ENCODE measurements at places on chromosomes 1 and 21.

GRCh38 chr1:236514703-236515442 lies 8.9 kb upstream of the LGALS8 start:
- DNase-seq = no peak

- DNase-seq = no peak
Measured at GRCh38 chr1:180952657-180953013, 39.9 kb downstream of the KIAA1614 start.

DNA sequence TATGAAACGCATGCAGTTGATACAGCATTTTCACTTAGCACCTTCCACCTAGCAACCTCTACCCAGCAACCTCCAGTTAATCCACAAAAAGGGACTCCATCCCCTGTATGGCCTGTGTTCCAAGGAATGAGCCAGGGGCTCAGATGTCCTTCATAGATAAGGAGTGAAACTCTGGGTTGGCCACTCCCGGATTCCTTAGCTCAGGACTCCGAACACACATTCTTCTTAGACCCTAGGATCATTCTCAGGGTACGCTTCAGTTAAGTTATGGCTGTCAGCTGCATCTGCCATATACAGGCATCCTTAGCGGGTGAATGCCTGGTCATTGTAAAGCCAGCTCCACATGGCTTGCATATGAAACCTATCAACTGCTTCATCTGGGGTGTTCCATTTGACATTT lies 15.9 kb upstream of the IFI6 start:
- DNase-seq = no peak

- DNase-seq = no peak
Measured at GRCh38 chr1:226002667-226003501, 3.7 kb upstream of the SDE2 start.

GRCh38 chr1:6041432-6042062 lies 4.1 kb upstream of the KCNAB2 start:
- no peak for DNase-seq

DNA sequence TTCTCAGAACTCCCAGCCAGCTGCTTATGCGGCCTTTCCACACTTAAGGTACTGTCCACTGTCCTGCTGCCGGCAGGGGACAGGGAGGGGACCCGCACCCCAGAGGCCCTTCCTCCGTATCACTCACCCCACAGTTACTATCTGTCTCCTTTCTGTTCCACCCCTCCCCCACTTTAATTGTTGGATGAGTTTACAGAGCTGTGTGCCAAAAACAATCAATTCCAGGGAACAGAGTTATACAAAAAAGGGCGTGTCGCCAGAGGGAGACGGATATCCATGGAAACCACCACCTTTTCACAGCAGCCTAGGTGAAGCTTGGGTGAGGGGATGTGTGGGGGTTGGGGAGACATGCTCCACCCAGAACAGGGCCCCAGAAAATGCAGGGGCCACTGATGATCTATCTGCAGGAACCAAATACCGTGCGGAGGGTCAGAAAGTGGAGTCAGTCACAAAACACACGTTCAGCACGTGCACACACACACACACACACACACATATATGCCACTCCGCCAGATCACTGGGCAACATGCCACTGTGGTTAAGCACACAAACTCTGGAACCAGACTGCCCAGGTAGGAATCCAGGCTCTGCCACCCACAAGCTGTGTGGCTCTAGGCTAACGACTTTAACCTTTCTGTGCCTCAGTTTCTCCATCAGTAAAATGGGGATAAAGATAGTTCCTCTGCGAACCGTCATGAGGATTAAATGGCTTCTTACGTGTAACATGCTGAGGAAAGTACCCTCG lies 30.5 kb downstream of the CASZ1 start:
- no peak for DNase-seq

DNA sequence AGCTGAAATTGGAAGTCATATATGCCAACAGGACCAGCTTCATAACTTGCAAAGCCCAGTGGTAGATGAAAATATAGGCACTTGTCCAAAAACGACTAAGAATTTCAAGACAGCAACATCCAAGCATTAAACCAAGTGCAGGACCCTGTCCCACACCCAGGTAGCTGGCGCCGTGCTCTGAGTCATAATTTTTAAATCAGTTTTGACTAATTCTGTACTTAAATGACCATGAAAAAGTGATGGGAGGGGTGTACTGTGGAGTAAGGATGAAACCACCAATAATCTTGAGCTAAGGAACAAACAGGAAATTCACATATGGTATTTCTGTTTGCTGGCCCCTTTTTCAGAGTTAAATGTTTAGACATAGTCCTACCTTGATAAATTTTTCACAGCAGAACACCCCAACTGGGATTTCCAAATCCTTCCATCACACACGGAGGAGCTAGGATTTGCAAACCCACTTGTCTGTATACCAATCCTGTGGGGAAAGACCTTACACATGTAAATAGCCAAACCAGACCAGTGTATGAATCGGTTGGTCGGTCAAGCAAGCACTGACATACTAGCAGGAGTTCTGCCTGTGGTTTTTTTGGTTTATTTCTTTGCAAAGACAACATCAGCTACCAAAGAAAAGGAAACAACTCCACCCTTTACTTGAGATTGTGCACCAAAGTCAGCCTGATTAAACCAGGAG lies 235.7 kb upstream of the RAB4A start:
- no peak for DNase-seq

DNA sequence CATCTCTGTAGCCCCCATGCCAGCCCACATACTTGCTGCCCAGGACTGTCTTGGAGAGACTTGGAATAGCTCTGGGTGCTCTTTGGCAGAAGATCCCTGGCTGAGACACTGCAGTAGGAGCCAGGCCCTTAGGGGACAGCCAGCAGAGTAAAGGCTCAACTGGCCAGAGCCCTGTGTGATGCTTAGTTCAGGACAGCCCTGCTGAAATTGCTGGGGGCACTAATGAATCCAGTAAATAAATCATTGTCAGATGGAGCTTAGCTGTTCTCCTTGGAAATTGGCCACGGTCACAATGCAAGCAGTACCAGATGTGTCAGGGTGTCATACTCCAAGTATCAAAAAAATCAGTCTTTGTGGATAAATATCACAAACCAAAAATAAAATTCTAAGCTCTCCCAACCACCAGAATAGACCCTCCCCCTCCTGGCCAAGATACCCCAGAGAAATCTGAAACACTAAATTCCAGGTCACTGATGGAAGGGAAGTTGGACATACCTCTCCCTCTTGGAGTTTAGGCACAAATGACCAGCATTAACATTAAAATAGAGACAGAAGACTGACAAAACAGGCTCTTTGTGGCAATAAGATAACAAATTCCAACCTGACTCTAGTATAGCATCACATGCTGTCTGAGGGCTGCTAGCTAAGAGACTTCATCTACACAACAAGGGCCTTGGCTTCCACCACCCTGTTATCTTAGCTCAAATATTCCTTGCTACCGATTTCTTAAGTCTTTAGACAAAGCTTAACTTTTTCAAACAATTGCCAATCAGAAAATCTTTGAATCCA lies 83.2 kb upstream of the DNAH14 start:
- no peak for DNase-seq

DNA sequence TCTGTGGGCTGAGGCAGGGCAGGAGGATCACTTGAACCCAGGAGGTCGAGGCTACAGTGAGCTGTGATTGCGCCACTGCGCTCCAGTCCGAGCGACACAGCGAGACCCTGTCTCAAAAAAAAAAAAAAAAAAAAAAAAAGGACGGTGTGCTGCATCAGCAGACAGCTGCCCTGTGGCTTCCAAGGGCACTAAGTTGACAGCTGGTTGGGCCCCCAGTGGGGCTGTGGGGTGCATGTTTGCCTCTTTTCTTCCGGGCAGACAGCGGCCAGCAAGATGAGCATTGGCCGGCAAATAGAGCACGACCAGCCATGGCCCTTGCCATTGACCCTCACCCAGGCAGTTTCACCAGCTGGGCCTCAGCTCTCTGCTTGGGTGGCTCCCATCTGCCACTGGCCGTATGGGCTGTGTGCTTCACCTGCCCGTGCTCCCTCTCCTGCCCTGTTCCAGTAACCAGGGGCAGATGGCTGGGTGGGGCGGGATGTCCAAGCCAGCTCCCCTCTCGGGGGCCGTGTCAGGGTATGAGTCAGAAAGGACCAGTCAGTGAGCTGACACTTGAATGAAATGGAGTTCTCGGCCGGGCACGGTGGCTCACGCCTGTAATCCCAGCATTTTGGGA lies 12.3 kb upstream of the SLC25A34 start:
- DNase-seq = no peak

DNA sequence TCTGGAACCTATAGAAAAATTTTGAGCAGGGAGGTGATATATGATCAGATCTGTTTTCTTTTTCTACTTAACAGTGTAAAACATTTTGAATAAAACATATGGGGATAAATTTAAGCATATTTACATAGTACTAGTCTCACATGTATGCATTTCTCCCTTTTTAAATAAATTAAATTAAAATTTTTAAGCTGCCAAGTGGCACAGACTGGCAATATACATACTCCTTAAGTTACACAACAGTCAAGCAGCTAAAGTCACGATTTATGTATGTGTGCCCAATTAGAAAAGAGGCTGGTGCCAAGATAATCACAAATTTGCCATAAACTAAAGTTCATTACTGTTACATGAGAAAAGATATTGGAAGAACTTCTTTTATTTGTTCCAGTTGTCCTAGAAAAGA lies 532.0 kb downstream of the RWDD3 start:
- no peak for DNase-seq

- no peak for DNase-seq
Measured at GRCh38 chr21:27975514-27975913, 1008.6 kb upstream of the ADAMTS5 start.

Data from stimulated activated CD8-positive, alpha-beta memory T cell treated with anti-CD3 and anti-CD28 coated beads, Interleukin-4, amount 100 ng/mL, for 4 hours (primary cell).